Amniotic epithelial cell (primary cell): ENCODE measurements at places on chromosomes 16 and 17.

- DNase-seq: no peak
Measured at GRCh38 chr17:63555500-63556156, 5.4 kb downstream of the DCAF7 start.

DNA sequence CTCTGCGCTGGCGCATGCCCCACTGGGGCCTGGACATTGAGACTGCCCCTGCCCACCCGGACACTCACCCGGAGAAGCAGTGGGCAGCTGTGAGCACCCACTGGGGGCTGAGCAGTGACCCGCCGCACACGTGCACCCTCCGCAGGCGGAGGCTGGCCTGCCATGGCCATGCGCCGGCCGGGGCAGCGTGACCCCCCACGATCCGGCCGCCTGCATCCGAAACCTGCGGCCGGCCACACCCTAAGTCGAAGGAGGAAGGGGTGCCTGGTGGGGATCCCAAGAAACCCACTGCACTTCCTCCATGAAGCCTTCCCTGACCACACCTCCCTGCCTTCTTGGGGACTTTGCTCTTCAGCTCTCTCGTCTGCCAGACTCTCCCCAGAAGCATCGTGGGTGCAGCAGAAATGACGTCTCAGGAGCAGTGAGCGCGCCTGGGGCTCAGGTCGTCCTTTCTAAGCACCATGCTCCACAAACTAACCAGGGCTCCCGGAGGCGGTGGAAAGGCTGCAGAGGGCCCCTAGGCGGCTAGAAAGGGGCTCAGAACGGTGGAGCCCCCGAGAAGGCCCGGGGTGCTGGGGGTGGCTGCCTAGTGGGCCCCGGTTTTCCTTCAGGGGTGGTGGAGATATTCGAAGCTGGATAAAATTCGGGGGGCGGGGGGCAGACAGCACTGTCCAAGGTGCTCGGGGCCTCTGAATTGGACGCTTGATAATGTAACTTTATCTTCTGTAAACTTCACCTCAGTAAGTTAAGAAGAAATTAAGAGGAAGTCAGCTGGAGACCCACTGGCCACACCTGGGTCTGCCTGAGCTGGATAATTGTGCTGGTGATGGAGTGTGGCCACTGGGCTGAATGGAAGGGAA, 1.5 kb downstream of the TPSG1 start:
- DNase-seq: no peak

DNA sequence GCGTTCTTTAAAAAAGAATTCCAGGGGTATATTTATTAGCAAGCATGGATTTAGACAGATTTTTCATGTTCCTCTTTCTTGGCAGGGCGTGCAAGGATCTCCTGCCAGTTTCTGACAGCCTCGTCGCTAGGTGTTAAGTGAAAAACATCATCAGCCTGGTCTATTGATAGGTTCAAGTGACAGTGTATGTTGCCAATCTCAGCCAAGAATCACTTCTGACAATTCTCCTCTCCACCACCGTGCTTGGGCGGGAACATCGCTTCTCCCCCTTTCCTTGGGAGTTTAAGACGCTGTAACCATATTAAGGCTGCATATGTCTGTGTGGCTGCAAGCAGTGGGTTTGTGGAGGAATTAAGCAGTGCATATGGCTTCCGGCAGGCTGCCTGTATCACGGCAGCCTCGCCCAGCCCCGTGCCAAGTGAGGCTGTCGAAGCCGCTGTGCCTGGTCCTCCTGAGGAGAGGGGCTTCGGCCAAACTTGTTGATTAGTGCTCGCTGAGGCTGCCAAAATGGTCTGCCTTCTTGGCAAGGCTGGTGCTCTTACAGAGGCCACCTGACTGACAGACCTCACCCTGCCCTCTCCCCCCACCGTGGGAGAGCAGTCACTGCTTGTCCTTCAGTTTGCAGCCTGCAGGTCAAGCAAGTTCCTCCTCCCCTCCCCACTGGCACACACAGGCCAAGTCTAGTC, 132.2 kb upstream of the MPHOSPH6 start:
- DNase-seq: no peak

- DNase-seq: peak; percentile 78
Measured at GRCh38 chr16:89171216-89172170, at the start of gene CDH15. CDH15 (plus strand) TSS chr16:89171748; CDS start chr16:89171832, 84 bp downstream.

GRCh38 chr17:50675627-50676026, 32.1 kb downstream of the ANKRD40 start:
- DNase-seq: no peak

DNA sequence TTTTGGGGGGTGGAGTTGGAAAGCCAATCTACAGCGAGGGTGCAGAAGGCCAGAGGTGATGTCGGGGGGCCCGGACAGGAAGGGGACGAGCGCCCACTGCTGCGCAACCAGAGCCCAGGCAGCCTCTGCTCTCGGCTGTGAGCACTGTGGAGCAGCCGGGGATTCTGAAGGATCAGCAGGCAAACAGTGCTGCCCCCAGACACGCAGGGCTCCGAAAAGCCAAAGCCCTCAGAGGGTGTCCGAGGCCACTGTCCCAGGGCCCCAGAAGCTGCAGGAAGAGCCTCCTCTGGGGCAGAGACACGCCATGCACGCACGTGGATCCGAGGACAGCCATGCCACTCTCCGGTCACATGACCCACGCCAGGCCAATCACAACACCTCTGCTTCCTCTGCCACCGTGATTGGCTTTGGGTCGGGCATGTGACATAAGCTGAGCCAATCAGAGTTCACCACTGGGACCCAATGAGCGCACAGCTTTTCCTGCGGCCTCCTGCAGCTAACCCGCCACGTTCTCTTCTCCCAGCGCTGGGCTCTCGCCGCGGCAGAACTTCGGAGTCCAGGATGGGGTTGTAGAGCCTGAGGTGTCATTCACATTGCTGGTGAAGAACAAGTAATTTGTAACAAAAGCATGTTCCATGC, 40.7 kb downstream of the ACTG1 start:
- DNase-seq: peak; percentile 86

DNA sequence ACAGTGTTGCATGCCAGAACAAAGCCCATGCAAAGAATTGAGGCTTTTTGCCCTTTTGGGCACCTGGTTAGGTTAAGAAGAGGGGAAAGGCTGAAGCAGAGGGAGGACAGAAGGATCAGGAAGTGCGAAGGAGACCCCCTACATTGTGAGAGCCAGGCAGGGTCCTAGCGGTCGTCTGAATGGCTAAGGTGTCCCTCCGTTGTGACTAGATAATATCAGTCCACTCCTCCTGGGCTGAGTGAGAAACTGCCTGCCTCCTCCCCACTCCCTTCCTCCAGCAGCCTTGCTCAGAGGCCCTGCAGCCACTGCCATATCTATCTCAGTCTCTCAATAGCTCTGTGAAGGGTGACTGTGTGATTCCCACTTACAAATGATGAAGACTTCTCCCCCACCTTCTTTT, 75.1 kb downstream of the WSB1 start:
- no peak for DNase-seq

DNA sequence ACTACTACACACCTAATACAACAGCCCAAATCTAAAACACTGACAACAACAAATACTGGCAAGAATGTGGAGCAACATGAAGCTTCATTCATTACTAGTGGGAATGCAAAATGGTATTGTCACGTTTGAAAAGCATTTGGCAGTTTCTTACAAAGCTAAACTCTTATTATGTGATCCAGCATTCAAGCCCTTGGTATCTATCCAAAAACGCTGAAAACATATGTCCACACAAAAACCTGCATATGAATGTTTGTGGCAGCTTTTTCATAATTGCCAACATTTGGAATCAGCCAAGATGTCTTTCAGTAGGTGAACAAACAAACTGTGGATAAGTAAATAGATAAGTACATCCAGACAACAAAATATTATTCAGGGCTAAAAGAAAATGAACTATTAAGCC, 501.1 kb upstream of the KIF2B start:
- no peak for DNase-seq

GRCh38 chr17:57284583-57284982, 28.3 kb downstream of the MSI2 start:
- no peak for DNase-seq

DNA sequence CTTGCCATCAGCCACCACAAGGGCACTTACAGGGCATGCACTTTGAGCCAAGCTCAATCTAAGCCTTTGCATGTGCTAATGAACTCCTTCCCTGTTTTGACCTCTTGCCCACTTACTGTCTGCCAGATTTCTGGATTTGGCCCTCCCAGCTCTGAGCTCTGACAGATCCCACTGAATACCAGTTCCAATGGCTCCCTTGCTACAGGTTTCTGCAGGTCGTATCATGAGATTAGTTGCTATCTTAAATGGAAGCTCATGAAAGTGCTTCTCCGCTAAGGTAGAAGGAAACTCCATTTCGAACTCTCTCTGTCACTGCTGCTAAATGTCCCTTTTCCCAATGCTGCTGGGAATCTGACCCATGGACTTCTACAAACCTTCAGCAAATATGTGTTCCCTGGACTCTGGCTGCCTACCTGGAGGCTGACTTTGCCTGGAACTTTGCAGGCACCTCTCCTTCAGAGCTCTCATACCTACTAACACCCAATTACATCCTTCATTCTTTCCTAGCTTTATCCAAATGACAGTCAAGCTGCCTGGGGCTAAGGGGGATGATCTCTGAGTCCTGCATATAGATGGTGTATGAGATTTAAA, 23.5 kb upstream of the TOB1 start:
- no peak for DNase-seq

GRCh38 chr17:10776381-10776780, 27.5 kb downstream of the TMEM238L start:
- no peak for DNase-seq

DNA sequence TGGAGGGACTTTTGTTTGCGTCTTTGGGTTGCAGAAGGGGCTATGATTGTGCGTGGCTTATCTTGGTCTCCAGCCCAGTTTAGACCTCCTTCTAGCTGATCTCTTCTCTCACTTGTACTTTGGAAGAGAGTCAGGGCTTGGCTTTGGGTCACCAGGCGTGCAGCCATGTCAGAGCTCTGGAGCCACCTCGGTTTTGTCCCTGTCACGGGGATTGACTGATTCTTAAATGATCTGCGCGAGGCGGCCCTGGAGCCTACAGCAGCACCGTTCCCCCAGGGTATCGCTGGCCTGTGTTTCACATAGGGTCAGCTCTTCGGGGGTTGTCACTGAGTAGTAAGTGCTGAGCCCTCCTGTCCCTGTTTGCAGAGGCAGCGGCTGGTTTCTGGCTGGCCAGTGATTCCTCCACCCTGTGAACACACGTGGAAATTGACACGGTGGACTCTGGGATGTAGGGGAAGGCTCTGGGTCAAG, 209.8 kb upstream of the CHMP6 start:
- DNase-seq: no peak

DNA sequence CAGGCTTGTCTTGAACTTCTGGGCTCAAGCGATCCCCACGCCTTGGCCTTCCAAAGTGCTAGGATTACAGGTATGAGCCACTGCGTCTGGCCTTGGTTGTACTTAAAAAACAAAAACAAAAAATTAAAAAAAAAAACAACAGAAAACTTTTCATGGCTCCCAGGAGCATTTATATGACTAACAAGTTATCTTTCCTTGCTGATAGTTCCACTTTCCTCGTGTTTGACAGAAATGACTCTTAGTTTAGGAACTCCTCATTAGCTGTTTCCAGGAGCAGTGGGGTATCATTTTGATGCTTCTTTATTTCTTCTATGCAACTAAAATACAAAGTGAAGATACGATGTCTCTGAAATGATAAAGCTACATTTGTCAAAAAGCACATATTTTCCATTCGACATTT, 165.4 kb downstream of the PRKCA start:
- DNase-seq: peak; percentile 49

GRCh38 chr16:53042235-53042701, 10.4 kb downstream of the CHD9NB start:
- DNase-seq: no peak

DNA sequence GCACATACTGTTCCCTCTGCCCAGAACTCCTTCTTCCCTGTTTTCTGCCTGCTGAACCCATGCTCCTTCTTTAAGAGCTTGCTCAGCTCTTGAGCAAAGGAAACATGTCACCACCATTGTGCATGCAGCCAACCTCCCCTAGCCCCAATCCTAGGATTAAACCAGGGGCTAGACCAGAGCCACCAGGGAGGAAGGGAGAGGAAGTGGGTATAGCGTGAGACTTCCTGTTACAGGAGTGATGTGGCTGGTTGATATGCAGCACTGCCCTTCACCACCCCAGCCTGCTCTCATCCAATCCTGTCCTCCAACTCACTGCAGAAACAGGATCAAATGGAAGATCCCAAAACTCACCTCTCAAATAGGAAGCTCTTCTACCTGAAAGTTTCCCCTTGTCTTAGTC, 67.1 kb upstream of the CDH5 start:
- DNase-seq: no peak

DNA sequence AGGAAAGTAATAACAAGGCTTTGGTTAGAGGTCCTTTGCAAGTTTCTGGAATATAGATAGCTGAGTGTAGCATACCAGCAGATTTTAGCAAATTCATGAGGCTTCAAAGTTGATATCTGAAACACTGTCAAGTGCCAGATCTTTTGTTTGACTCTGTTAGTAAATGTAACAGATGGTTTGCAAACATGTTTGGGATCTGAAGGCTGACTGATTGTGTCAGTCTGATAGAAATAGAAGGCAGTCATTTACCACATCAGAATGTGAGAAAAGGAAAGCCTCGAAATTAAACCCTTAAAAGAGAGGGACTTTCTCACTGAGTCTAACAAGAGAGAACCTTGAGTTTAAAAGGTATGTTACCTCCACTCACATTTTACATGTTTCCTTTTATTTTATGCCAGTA, 371.5 kb downstream of the KIF2B start:
- DNase-seq: no peak

DNA sequence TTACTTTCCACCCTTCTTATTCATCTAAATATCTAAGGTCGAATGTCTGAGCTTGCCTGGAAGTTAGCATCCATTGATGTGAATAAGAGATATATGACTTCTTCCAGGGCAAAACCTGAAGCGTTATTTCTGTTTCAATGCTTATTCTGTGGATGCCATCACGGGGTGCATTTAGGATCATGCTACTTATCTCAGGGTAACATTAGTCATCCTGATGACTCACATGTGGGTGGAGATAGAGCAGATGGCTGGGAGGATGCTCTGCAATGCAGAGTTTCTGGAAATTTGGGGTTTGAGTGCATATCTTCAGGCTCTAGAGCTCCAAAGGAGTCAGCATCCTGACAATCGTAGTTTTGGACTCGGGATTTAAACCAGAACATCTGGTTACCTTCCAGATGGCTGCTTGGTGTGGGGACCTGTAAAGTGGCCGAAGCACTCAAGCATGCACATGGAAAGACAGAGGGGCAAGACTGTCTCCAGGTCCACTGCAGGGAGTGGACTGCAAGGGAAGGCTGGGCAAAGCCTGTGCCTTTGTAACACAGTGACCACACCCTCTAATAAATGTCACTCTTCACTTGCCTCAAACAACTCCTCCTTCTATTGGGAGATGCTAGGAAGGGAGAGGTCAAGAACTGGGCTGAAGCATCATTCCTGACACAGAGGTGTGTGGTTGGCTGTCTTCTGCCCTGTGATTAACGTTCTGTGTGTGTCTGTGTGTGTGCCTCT, 175.2 kb upstream of the SALL1 start:
- peak; percentile 85 for DNase-seq

- DNase-seq: no peak
Measured at GRCh38 chr17:372157-373152, 19.8 kb upstream of the RPH3AL start.
